ENCODE measurements at places on chromosomes 1 and 21.

DNA sequence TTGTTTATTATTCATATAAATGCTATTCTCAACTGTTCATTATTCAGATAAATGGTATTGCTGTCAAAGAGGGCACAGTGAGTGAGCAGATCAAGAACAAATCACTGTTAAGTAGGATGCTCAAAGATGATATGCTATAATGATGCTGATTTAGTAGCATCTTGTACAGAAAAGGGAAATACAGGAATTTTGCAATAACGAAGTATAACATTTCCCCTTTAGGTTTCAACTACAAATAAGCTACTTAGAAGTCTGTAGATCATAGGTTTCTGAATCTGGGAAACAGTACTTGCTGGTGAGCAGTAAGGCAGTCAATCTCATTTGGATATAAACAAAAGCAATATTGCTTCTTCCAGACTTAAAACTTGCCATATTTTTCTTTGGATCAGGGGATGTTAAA lies 27.3 kb upstream of the RCOR3 start:
- no peak for DNase-seq

DNA sequence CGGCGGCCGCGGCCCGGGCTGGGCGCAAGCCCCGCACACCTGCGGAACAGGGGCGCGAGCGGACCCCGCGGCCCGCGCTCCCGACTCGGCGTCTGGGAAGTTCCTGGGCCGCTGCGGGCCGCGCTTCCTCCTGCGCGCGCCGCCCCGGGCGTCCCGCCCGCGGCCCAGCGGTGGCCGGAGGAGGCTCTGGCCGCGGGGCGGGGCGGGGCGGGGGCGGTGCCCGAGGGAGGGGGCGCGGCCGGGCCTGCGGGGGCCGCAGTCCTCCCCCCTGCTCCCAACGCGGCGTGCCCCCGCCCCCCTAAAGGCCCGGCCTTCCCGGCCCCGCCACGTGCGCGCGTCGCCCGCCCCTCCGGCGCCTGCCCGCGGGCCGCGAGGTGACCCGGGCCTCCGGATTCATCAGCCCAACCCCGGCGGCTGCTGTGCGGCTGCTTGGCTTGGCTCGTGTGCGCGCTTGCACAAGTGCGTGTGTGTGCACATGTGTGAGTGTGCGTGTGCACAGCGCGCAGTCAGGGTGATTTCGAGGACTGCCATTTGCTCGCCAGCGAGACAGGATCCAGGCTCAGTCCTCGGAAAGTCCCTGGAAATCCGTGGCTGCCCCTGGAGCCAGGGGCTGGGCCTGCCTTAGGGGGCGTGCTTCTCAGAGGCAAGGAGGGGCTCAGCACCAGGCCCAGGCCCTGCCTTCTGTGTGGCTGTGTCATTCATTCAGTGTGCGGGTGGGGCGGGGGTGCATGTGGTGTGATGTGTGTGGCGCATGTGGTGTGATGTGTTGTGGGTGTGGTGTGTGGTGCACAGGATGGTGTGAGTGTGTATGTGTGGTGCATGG lies at the start of gene C2CD2:
Gene C2CD2, minus strand, starts transcription at position 188 of the 823 bp plus-strand sequence. CDS start 370 bp downstream, outside the sequence.
- DNase-seq: peak; percentile 83

DNA sequence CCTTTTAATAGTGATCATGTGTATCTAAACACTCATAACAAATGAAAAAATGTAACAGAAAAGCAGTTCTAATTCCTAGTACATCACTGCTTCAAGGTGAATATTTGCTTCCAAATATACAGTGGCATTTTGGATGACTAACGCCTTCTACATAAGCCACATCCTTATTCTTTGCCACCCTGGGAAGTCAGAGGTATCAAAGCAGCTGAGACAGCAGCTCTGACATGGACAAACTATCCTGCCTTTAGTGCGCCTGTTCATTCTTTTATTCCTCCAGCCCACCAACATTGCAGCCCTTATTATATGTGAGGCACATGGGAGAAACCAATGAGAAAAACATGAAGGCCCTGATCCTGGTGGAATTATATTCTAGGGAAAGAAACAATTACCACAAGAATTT lies 183.0 kb downstream of the APP start:
- DNase-seq: no peak

DNA sequence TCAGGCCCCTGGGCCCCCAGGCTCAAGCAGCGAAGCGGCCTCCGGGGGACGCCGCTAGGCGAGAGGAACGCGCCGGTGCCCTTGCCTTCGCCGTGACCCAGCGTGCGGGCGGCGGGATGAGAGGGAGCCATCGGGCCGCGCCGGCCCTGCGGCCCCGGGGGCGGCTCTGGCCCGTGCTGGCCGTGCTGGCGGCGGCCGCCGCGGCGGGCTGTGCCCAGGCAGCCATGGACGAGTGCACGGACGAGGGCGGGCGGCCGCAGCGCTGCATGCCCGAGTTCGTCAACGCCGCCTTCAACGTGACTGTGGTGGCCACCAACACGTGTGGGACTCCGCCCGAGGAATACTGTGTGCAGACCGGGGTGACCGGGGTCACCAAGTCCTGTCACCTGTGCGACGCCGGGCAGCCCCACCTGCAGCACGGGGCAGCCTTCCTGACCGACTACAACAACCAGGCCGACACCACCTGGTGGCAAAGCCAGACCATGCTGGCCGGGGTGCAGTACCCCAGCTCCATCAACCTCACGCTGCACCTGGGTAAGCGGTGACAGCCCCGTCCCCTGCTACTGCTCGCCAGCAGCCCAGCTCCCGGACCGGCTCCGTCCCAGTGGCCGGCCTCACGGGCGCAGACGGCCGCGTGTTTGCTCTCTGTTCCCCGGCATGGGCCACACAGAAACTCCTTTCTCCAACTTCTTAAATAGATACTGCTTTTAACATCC lies 539 bp downstream of the LAMC1 start:
- DNase-seq: peak; percentile 80

DNA sequence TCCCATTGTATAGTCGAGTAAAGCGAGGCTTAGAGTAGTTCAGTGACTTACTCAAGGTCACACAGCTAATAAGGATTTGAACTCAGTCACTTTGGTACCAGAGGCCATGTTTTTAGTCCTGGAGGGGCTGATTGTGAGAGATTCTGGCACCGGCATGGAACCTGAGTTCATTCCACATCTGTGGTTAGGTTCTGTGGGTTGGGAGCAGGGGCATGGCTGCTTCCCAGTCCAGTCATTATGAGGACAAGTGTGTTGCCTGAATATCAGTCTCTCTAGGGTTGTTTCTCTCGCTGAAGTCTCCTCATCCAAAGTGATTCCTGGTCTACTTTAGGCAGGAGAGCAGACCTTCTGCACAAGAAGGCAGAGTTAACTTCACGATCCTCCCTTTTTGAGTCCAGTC lies 90.6 kb downstream of the C1orf94 start:
- DNase-seq: no peak

- no peak for DNase-seq
Measured at GRCh38 chr1:178649582-178650350, 75.3 kb upstream of the RALGPS2 start.

GRCh38 chr1:1777583-1777899 lies 729 bp downstream of the NADK start:
- DNase-seq: no peak

DNA sequence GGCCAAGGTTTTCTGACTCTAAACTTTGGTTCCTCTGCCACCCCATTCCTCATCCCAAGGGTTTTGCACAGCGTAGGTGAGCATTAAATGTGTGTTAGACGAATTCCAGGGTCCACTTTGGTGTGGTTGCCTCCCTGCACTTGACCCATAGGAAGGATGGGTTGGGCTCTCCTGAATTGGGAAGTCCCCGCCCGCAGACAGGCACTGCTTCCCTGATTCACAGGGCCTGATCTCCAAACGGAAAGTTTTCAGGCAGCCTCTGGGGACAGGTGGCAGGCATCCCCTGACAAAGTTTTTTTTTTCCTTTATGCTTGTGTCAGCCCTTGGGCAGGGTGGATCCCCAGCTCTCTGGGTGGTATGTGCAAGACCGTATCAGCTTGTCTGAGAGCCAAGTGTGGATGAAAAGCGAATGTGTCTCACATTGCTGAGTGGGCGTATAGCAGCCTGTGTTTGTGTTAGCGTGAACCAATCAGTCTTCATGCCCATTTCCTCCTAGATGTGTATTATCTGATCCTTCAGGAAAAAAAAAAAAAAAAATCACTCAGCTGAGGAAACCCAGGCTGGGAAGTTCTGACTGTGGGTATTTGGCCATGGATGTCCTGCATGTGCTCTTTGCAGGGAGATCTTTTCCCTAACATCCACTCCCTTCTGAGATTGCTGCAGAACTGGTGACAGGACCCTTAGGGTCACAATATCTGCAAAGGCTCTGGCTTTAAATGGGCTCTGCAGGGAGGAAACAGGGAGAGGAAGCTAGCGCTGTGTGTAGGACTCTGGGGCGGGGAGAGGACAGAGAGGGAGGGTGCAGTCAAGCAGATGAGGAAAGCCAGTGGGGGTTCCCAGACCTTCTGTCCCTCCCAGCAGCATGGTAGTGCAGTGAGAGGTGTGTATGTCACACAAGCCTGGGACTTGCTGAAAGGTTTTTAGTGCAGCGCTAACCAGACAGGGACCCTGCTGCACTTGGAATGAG lies 42.2 kb upstream of the TRABD2B start:
- DNase-seq: no peak

DNA sequence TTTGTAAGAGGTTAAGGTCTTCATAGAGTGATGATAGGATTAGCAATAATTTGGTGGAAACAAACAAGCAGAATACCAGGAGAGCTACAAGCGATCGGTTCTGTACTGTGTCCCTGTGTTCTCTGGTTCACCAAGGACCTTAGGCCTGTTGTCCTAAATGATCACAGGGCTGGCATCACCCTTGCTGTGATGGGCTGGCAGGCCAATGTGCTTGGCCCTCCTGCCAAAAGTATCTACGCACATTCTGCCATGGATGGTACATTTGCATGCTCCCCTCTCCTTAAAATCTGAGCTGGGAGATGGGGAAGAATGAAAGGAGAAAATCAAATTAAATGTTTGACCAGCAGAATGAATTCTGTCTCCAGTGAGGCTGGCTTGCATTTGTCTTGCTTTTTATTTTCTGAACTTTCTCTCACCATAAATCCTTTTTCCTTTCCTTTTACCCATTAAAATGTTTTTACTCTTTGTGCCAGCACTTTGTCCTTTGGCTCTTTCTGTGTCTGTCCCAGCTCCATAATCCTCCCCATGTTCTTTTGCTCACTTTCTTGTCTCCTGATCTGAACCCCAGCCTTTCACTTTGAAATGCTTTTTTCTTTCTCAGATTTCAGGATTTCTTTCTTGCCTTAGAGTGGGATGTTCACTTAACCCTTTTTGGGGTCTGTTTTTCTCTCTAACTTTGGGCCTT lies 51.7 kb downstream of the PBX1 start:
- no peak for DNase-seq

- DNase-seq: no peak
Measured at GRCh38 chr21:45499970-45500577, 42.2 kb downstream of the SLC19A1 start.

GRCh38 chr1:180301135-180301742 lies 71.2 kb downstream of the LHX4 start:
- DNase-seq: no peak

GRCh38 chr1:94793296-94793656 lies 26.9 kb upstream of the SLC44A3 start:
- no peak for DNase-seq

DNA sequence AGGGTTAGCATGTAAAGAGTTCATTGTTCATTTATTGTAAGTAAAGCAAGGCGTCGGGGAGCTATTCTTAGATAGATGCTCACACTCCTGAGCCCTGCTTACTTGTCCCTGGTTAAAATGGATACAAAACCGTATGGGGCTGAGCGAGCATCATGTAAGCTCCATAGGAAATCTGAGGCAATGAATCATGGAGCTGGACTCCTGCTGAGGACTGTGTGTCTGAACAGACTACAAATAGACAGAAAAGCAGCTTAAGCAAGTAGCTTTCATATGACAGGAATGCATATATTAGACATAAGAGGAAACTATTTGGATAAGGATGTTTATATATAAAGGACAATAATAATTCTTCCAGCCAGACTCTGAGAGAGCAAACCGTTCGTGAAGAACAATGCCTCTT lies 604.9 kb upstream of the PTBP2 start:
- DNase-seq: no peak

GRCh38 chr1:24980836-24981630 lies 51.0 kb upstream of the RUNX3 start:
- DNase-seq: no peak

- DNase-seq: no peak
Measured at GRCh38 chr1:49213301-49213700, 436.6 kb upstream of the BEND5 start.

DNA sequence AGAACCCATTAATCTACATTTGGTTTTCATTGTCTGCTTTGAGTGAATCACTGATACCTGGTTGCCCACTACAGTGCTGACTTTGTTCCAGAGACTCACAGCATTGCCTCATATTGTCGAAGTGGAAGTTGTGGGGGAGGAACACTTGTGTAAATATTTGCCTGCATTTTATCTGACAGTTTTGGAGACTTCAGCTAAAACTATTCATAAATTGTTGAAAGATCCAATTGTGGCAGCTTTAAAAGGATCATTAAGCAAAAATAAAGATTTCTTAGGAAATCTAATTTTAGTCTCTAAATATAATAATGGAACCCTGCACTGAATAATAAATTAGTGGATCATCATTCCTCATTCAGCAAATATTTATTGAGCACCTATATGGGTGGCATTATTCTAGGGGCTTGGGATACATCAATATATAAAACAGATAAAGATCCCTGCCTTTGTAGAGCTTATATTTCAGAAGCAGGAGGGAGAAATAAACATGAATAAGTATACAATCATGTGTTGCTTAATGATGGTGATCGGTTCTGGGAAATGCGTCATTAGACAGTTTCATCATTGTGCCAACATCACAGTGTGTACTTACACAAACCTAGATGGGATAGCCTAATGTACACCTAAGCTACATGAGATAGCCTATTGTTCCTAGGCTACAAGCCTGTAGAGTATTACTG lies 73.5 kb downstream of the OSBPL9 start:
- no peak for DNase-seq

DNA sequence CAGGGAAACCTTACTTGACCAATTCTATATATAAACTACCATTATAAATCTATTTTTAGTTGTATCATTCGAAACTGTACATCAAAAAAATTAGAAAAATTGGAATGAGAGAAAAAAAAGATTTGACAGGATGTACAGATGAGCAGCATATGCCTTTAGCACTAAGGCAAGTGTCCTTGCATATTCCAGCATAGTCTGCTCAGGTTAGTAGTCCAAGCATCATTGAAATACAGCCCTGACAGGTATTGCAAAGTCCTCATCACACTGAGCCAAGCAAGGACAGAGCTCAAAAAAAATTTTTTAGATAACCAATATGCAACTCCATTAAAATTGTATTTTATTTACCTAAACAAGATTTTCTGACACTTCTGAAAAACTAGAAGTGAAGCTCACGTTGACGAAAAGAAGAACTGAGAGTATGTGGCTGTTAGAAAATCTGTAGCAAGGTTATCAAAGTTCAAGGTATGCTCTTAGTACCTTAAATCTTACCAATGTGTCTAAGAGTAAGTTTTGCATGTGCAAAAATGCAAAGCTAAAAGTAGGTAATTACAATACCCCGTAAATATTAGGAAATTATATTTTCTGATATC lies 465.6 kb upstream of the ADGRL4 start:
- DNase-seq: no peak

All from left forelimb (tissue), 1 donor.